ENCODE measurements at places on chromosomes 11 and 22.

DNA sequence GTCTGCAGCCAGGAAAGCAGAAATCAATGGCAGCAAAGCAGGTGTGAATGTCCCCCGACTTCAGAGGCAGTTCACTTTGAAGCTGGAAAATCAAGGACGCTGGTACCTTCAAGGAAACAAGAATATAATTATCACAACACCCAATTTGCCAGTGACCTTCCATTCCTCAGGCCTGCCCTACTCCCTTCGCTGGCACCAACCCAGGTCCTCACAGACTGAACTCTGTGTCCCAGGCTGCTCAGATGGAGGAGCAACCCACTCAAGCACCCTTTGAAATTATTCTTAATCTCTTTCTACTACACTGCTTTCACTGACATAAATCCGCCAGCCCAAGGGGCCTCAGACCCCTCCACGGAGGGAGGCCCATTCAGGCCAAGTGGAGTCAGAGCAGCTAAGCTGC, 64.7 kb upstream of the WT1 start:
- no peak for DNase-seq

- peak; percentile 20 for DNase-seq
Observed at GRCh38 chr11:45665206-45665932, at the start of gene CHST1. Gene CHST1 (minus strand): TSS chr11:45665622. CDS start chr11:45650923, 14,699 bp downstream.

GRCh38 chr11:17751558-17751957, 17.0 kb downstream of the KCNC1 start:
- DNase-seq = no peak

- DNase-seq = no peak
Observed at GRCh38 chr11:73311394-73311869, 3.4 kb downstream of the ARHGEF17 start.

GRCh38 chr11:5289696-5290095, 12.1 kb downstream of the OR51B4 start:
- no peak for DNase-seq

All from CD4-positive, alpha-beta T cell treated with Interleukin-17A for 4 hours (primary cell).